Stimulated activated CD4-positive, alpha-beta T cell treated with anti-CD3 and anti-CD28 coated beads, Interleukin-1b, Interleukin-23, amount 100 ng/mL, for 48 hours (primary cell): ENCODE measurements at places on chromosomes 12 and 14.

- no peak for DNase-seq
These were observed 33.1 kb downstream of the CLMN start for GRCh38 chr14:95286645-95287044.

DNA sequence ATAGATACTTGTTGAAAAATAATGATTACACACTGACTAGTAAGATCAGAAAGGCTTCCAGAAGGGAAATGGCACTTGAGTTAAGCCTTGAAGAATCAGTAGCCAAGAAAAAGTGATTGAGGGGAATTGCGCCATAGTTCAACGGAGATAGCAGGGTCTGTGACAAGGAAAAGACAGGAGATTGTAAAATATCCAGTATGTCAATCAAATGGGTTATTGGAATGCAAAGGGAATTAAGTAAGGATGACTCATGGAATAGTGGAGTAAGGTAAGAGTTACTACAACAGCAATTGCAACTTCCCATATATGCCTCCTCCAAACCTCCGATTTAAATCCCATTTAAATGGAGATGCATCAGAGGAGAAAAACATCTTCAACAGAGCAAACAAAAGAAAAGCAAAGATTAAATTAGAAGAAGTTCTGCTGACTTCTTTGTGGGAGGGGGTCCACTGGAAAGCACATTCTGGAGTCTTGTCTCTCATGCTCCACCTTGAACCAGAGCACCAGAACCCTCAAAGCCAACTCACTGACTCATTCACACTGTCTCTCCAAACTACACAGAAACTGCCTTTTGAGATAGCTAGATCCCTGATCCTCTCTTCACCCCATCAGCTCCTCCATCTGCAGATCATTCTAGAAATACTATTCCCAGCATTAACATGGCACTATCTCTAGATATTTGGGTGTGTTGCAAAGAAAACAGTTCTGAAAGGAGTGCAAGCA is 138.2 kb downstream of the NUAK1 start:
- no peak for DNase-seq

DNA sequence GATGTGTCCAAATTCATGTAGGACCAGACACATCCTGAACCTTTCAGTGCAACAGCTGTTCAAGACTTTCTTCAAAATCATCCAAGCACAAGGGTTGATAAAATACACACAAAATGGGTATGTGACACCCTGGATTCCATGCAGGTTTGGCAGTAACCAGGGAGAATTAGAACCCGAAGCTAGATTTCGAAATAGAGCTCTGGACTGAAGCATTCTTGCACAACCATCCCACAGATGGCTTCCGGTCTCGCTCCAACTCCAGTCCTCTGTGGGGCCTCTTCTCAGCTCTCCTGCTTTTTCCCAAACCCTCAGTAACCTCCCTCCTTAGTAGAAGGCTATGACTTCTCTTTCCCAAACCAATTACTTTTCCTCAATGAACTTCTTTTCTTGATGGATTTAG is 171.3 kb downstream of the TTC7B start:
- DNase-seq = no peak

GRCh38 chr14:104800015-104800770 is 708 bp upstream of the ZBTB42 start:
- peak; percentile 68 for DNase-seq

DNA sequence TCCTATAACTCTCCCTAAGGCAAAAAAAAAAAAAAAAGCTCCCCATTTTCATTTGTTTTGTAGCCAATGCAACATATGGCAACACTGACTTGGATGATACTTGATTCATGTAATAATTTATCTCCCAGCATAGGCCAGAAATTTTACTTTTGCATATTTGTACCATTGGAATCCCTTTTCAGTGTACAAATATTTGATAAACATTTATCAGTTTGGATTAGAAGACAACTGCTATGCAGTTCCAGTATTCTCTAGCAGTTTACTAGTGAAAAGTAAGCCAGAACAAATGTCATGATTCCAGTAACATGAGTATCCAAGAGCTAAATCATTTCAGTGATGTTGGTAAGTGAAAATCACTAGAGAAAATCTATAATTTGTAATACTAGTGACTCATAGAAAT is 392.3 kb downstream of the CCER1 start:
- no peak for DNase-seq

DNA sequence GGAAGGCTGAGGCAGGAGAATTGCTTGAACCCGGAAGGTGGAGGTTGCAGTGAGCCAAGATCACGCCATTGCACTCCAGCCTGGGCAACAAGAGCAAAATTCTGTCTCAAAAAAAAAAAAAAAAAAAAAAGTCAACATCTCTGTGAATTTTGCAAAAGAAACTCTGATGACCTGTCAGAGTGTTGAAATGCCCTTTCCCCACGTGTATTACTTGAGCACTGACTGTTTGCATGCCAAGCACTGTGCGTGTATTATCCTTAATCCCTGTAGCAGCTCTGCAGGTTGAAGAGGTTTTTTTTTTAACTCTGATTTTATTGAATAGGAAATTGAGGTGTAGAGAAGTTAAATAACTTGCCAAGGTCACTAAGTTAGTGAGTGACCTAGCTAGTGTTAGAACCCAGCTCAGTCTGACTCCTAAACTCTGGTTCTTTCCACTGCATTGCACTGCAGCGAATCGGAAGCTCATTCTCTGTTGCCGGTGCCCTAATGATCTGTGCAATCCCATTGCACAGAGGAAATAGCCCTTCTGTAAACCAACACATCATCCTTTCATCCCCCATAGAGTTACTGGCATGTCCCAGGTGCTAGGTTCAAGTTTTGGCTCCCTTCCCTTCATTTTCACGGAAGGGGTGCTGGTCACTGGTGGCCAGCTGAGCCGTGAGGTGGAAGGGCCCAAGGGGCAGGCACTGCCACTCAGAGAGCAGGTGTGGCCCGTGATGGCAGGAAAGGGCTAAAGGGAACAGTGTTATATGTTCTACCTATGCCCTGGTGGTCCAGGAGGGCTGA is 122.3 kb downstream of the EML1 start:
- DNase-seq = no peak

- no peak for DNase-seq
These were observed 95.2 kb downstream of the PRKCH start for GRCh38 chr14:61416591-61416990.

GRCh38 chr14:29999013-29999539 is 71.4 kb upstream of the PRKD1 start:
- no peak for DNase-seq

DNA sequence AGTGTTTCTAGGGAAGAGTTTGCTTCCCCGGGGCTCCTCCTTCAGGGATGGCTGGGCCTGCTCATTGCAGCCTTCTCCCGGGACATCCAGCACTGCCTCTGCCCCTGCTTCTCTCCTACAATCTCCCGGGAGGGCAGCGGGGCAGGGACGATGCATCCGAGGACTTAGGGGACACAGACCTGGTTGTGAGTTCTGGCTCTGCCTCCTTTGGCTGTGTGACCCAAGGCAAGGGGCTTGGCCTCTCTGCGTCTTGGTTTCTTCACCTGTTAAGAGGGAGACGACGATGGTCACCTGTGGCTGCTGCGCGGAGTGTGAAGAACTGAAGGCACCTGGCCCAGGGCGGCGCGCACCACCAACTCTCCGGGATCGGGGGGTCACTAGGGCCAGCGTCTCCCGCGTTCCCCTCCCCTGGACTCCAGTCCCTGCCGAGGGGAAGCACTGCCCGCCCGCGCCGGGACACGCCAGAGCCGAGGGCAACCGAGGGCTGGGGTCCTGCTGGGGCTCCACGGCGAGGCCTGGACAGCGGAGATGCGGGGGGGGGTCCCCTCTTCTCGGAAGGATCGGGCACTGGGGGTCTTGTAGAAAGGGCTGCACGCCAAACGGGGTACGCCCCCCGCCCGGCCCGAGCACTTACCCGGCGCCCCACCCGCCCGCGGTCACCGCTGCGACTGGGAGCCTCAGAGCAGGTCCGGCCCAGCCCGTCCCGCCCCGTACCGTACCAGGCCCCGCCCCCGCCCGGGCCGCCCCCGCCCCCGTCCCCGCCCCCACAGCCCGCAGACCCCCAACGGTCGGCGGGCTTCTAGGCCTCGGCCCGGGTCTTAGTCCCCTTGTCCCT is at the start of gene HVCN1:
TSS of gene HVCN1 (minus strand) at position 670 of the 835 bp plus-strand sequence. CDS start 5,870 bp downstream, outside the sequence.
- no peak for DNase-seq

GRCh38 chr12:102484017-102484416 is 3.7 kb upstream of the IGF1 start:
- DNase-seq = no peak

DNA sequence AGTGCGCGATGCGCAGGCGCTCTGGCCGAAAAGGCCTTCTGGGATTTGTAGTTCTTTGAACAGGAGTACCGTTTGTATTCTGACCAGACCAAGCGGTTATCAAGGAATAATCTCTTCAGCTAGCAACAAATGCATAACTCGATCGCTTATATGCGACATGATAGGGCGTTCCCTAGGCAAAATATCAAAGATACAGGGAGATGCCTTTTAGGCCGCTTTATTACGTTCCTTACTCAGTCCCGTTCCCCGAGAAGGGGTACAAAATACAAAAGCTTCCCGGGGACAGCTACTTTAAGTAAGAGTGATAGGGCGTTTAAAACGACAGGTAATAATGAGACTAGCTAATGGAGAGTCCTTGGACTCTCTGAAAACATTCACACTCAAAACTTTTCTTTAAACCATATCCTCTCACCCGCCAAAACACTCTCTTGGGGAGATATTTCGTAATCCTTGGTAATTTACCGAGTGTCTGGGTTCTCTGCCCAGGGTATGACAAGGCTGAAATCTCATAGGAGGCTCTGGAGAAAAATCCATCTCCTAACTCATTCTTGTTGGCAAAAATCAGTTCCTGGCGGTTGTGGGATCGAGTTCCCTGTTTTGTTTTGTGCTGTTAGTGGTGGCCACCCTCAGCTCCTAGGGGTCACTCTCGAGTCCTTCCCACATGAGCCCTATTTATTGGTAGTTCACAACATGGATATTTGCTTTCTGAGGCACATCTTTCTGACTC is 412 bp upstream of the SNW1 start:
- no peak for DNase-seq

DNA sequence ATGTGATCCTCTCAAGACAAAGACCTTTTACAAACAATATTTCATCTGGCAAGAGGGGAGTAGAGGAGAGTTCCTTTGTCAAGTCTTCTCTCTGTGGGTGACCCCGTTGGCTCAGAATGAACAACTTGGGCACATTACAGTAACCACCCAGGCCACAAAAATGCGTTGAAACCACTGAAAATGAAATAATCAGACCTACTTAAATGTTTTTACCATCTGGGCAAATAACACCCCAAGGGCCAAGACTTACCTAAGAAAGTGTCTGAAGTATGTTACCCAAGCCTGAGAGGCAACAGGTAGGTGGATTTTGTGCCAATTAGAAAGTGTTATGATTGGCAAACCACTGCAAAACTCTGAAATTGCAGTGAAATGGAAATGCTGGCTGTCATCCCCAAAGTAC is 1.3 kb downstream of the TC2N start:
- peak; percentile 52 for DNase-seq

GRCh38 chr12:56304276-56304675 is 4.1 kb upstream of the CS start:
- DNase-seq = no peak
